ENCODE measurements at places on chromosomes 7 and 10.

DNA sequence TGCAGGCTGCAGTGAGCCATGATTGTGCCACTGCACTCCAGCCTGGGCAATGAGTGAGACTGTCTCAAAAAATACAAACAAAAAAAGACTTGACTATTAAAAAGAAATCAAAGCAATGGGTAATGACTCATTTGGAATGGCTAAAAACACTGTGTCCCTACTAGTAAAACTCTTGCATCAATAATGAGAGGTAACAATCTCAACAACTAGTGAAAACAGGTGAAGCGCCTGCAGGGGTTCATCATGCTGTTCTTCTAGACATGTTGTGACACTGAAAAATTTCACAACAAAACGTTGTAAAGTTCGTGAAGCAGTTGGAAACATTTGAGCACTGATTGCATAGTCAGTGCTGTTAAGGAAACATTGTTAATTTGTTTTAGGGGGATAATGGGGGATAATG lies 26.9 kb upstream of the SLC29A4 start:
- DNase-seq: no peak

DNA sequence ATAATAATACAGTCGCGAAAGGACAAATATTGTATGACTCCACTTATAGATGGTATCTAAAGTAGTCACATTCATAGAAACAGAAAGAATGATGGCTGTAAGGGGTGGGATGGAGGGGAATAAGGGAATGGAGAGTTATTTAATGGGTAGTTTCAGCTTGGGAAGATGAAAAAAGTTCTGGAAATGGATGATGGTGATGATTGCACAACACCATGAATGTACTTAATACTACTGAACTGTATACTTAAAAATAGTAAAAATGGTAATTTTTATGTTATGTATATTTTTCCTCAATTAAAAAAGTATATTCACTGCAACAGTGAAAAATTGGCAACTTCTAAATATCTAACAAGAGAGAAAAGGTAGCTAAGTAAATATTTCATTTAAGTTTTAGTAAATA lies 265.8 kb downstream of the EXOC4 start:
- DNase-seq: no peak

DNA sequence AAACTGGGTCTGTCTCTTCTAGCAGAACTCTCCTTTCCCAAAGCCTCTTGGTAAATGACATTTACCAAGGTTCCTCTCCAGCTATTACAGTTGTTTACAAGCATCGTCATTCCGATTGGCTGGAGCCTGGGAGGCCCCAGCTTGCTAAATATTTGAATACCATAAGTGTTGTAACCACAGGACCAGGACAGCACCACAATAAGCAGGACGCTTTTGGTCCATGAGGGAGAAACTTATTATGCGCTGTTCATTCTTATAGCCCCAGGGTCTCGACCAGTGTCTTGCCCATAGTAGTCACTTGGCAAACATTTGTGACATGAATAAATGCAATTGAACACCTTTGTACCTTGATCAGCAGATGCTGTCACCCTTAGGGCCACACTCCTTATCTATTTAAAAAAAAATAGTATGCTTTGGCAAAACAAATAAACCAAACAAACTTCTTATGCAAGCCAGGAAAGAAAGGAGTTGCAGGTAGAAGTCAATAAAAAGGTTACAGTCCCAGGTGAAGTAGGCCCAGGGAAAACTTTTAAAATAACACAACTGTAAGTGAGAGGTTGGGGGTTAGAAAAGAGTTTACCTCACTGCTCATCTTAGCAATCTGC lies 32.8 kb downstream of the NRAP start:
- no peak for DNase-seq

- no peak for DNase-seq
Measured at GRCh38 chr10:98405422-98405821, 9.6 kb downstream of the PYROXD2 start.

GRCh38 chr7:21108182-21108581 lies 319.7 kb upstream of the SP4 start:
- no peak for DNase-seq

- DNase-seq: no peak
Measured at GRCh38 chr7:15837306-15837950, 150.9 kb upstream of the MEOX2 start.

- no peak for DNase-seq
Measured at GRCh38 chr7:6121141-6121540, 90.0 kb downstream of the ANKRD61 start.

- peak; percentile 61 for DNase-seq
Measured at GRCh38 chr10:71531485-71532446, 135.0 kb downstream of the CDH23 start.

- DNase-seq: no peak
Measured at GRCh38 chr7:152480664-152481063, 44.9 kb upstream of the KMT2C start.

GRCh38 chr7:155365146-155365874 lies 67.6 kb downstream of the INSIG1 start:
- no peak for DNase-seq
